Epithelial cell of umbilical artery (primary cell): ENCODE measurements at places on chromosomes 1 and 21. TPM values are rescaled to one million over a fixed set of nuclear protein-coding genes. Genes with fewer than 3 reads are reported as not detected.

Gene RPE65
- total RNA-seq: not detected in 2 replicates

Gene CD48
- total RNA-seq: not detected in 2 replicates

Gene ZNF697
- 22.6 and 23.1 TPM in 2 replicates for total RNA-seq

Gene OSCP1
- total RNA-seq: 4.9 and 5.5 TPM in 2 replicates

Gene PRAMEF2
- not detected in 2 replicates for total RNA-seq

Gene MIGA1
- total RNA-seq: 8.8 and 14.7 TPM in 2 replicates
